ENCODE measurements at places on chromosomes 2 and 18. TPM values are rescaled to one million over a fixed set of nuclear protein-coding genes. Genes with fewer than 3 reads are reported as not detected.

DNA sequence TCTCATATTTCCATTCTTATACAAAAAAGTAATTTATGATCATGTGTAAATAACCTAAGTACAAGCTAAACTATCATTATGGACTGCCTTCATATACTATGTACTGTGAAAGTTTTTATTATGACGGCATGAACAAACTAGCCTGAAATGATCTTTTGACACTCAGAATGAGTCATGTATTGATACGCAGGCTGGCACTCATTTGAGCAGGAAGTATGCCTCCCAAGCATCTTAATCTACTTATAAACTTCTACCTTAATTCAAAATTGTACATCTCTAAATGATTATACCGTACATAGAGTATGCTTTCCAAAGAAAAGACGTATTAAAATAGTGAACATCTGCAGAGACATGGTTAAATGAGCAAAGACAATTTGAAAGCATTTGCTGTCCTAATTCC lies 207.1 kb upstream of the SPOPL start:
- no peak overlapping the region for H3K4me3 ChIP-seq
- H3K4me1 ChIP-seq: no peaks in the 10 kb centered on the region
- no peaks in the 10 kb centered on the region for H3K27me3 ChIP-seq
- H3K36me3 ChIP-seq: no peaks in the 10 kb centered on the region
- H3K27ac ChIP-seq: no peak overlapping the region
- DNase-seq: no peak

GRCh38 chr2:41729800-41730364 lies 317.9 kb upstream of the PKDCC start:
- H3K36me3 ChIP-seq: no peaks in the 10 kb centered on the region
- H3K4me3 ChIP-seq: no peak overlapping the region
- no peak for DNase-seq
- H3K27me3 ChIP-seq: peaks cover 3% of the 10 kb centered on the region
- no peaks in the 10 kb centered on the region for H3K4me1 ChIP-seq
- no peak overlapping the region for H3K27ac ChIP-seq

The NPPC gene
- 0.35 TPM for total RNA-seq

DNA sequence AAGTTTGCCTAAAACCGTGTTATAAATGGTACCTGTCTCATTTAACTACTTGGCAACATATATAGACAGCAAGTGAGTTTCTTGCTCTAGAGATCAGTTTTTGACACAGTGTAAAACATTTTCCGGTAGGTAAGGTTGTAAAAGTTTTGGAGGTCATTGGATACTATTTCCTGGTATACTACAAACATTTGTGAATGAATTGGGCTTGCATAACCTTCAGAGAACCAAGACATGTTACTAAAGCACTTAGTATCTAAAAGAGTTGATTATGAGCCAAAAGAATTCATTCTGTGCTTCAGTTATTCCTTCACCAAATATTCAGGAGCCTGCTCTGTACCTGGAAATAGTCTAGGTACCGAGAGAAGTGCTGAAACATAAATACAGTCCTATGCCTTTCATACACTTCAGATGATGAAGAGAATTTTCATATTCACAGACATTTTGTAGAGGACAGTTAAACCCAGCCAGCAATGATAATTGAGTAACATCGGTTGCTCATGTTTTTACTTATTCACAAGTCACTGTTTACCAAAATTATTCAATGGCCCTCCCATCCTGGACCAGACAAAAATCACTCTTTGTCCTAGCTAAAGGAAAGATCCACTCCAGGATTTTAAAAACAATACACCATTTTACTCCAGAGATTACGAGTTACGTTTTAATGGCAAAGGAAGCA lies 319.4 kb upstream of the RBMS1 start:
- peaks cover 6% of the 10 kb centered on the region for H3K27me3 ChIP-seq
- H3K4me3 ChIP-seq: no peak overlapping the region

- H3K27ac ChIP-seq: no peak overlapping the region
- H3K27me3 ChIP-seq: peaks cover 4% of the 10 kb centered on the region
- no peaks in the 10 kb centered on the region for H3K4me1 ChIP-seq
- no peak for DNase-seq
- H3K36me3 ChIP-seq: no peaks in the 10 kb centered on the region
- no peak overlapping the region for H3K4me3 ChIP-seq
Measured at GRCh38 chr2:119402645-119403560, 28.8 kb upstream of the TMEM37 start.

The C2orf72 gene
- total RNA-seq: 2.0 TPM

The RAB6C gene
- total RNA-seq: not detected

The LYPD6 gene
- not detected for total RNA-seq

The FABP1 gene
- not detected for total RNA-seq

DNA sequence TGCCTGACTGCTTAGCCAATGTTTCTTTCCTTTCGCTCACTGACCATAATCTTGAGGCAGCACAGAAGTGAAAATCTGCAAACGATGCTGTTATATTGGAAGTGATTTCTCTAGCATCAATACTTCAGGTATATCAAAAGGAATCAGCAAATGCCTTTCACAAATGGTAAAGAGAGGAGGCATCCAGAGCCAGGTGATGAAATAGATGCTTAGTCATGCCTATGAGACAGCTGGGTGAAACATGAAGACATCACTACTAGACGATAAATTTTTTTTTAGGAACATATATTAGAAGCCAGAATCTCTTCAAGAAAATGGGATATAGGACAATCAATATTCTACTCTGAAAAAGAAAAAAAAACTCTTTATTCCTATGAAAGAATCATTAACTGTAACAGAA lies 249.2 kb upstream of the SLC39A10 start:
- H3K27ac ChIP-seq: no peak overlapping the region
- peaks cover 8% of the 10 kb centered on the region for H3K4me1 ChIP-seq
- DNase-seq: no peak
- no peaks in the 10 kb centered on the region for H3K27me3 ChIP-seq

All from activated CD4-positive, alpha-beta T cell treated with anti-CD3 and anti-CD28 coated beads for 36 hours (primary cell).